Liver (tissue), 10 donors: ENCODE measurements at places on chromosomes 2 and 18. TPM values are rescaled to one million over a fixed set of nuclear protein-coding genes. Genes with fewer than 3 reads are reported as not detected.

The GPR45 gene
- total RNA-seq, result not detected

The ITPRIPL1 gene
- total RNA-seq, result 3.1 TPM

DNA sequence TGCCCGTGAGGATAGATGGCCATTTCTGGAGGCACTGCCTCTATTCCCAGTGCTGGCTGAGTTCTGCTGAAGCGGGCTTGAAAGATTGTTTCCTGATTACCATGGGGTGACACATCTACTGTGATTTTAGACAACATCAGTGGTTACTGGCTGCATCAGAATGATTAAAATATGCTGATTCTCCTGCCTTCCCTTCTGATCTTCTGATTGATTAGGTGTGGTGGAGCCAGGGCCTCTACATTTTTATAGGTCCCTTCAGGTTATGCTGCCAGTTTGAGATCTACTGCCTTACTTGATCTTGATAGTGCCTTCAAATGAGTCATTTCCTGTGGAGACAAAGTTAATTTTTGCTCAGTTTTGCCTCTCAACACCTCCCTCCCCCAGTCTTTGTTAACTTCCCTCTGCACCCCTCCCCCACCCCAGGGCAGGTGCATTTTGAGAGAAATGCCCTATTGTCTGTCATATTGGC is 31.6 kb upstream of the SNORC start:
- DNase-seq, result no peak

GRCh38 chr2:163252199-163252598 is 413.6 kb upstream of the KCNH7 start:
- DNase-seq, result no peak
